Stimulated activated CD8-positive, alpha-beta memory T cell treated with anti-CD3 and anti-CD28 coated beads, Interleukin-2, amount 100 ng/mL, for 48 hours (primary cell): ENCODE measurements at places on chromosomes 1 and 21.

GRCh38 chr1:157711802-157712201, 11.2 kb upstream of the FCRL3 start:
- no peak for DNase-seq

DNA sequence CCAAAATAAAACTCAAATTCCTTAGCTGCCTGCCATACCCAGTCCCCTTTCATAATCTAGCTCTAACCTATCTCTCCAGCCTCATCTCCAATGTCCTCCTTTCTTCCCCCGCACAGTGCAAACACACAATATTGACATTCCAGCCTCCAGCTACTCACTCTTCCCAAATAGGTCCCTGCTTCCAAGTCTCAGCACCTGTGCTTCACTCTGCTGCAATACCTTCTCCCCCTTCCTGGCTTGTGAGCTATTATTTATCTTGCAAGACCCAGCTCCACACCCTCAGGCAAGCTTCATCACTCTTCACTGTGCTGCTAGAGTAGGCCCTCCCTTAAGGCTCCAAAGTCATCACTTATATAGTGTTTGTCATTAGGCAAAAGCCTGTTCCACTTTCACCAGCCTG, 9.7 kb downstream of the PLPP3 start:
- no peak for DNase-seq

- no peak for DNase-seq
Measured at GRCh38 chr1:51643362-51643761, 26.5 kb downstream of the OSBPL9 start.

- DNase-seq = no peak
Measured at GRCh38 chr1:47757226-47757975, 239.8 kb downstream of the TRABD2B start.

DNA sequence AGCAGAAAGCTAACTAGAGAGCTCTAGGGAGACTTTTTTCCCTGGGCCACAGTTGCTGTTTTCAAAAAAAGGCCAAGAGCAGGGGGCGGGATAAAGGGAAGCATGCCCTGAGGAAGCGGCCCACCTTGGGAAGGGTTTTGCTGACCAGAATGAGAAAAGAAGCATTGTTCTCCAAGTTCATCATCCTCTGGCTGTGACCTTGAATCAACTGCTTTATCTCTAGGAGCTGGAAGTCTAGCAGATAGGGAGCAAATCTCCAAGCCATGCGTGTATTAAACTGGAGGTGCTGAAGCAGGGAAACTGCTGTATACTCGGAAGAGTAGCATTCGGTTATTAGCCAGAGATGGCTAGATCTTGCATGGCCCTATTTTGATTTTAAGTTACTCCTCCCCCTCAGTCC, 64.8 kb downstream of the ATP2B4 start:
- no peak for DNase-seq

DNA sequence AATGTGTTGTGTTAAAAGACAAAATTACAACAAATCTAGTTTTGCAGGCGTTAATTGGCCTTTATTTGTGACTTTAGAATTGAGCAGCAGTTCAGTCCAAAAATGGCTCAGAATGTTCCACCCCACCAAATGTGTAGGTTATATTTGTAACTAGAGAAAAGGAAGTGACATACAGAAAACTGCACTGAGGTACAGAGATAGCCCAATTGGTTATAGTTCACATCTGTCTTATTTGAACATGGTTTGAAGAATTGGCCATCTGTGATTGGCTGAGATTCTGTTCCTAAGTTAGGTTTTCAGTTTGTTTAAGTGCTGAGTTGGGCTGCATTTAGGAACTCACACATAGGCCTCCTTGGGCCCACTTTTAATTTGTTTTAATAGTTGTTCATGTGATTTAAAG, 12.0 kb upstream of the FMO2 start:
- no peak for DNase-seq

DNA sequence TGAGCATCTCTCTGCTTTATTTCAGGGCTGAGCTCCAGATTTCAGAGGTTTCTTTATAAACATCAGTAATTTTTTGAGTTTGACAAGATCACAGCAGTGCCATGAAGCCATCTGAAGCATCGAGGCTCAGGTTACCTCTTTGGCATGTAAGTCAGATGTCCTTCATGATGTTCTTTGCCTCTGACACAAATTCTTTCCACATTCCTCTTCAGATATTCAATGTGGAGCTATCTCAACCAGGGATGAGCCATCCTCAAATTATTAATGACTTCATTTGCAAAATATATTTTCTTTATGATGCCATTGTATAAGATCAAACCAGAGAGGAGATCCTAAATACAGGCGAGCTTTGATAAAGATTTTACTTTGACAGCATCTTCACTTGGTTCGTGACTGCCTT, 256.7 kb downstream of the COL11A1 start:
- DNase-seq = no peak

- no peak for DNase-seq
Measured at GRCh38 chr21:33754481-33754880, 112.2 kb downstream of the ITSN1 start.

GRCh38 chr1:229452956-229453801, 19.3 kb upstream of the ACTA1 start:
- DNase-seq = no peak

DNA sequence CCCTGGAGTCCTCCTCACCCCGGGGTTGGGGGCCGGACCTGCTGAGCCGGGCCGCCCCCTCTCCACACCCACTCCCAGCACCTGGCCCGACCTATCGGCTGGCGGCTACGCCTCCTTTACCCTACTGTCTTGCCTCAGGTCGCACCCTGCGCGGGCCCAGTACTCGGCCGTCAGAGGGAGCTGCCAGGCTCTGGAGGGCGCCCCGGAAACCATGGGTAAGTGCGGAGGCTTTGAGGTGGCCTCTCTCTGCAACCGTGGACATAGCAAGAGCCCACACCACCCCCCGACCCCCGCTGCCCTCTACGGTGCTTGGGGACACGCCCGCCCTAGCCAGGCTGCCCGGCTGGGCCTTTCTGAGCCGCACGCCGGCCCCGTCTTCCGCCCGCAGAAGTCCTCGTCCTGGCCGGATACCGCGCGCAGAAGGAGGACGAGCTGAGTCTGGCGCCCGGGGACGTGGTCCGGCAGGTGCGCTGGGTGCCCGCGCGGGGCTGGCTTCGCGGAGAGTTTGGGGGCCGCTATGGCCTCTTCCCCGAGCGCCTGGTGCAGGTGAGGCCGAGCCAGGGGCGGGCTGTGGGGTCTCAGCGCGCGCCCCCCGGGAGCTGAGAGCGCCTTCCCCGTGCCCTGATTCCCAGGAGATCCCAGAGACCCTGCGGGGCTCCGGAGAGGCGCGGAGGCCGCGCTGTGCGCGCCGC, at the start of gene SH3D21:
Gene SH3D21 (plus strand): TSS at position 159 of the 692 bp plus-strand sequence. CDS start 53 bp downstream, at position 212.
- no peak for DNase-seq

- DNase-seq = no peak
Measured at GRCh38 chr1:157517016-157517415, 35.3 kb downstream of the FCRL5 start.

GRCh38 chr1:46043458-46044017, 88.9 kb downstream of the PIK3R3 start:
- DNase-seq = no peak

GRCh38 chr21:20882462-20883407, 115.5 kb upstream of the NCAM2 start:
- DNase-seq = no peak

DNA sequence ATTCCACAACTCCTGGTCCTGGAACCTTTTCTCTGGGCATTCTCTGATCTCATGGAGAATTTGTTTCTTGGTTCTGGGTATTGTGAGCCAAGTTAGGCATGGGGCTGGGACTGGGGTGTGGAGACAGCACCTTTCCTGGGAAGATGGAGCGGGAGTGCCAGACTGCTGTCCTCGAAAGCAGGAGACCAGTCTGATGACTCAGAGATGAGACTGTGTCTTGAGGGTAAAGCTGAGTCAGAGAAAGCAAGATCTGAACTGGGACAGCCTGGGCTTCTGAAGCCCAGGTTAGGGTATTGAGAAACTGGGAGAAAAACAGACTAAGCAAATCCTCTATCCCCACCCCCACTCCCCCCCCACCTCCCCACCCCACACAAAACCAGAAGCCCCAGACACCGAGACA, 2.2 kb upstream of the KANK4 start:
- no peak for DNase-seq

GRCh38 chr1:38178216-38178615, 131.6 kb upstream of the POU3F1 start:
- no peak for DNase-seq
